ENCODE measurements at places on chromosomes 6 and 20.

- no peak for DNase-seq
Observed at GRCh38 chr6:44028789-44029310, 98.4 kb downstream of the MRPL14 start.

DNA sequence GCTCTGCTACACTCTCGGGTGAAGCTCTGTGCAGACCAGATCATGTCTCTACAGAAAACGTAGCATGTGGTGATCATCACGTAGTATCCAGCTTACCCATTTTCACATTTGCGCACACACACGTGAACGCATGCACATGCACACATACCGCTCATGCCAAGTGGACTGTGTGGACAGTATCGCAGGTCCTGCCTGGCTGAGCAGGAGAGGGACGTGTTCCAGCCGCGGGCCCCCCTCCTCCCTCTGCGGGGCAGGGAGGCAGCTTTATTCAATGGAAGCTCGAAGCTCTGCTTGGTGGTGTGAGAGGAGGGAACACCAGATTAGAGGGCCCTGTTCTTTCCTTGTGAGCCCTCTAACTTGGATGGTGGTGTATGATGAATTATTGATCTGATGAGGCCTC is 51.1 kb downstream of the CDH26 start:
- DNase-seq, result no peak

DNA sequence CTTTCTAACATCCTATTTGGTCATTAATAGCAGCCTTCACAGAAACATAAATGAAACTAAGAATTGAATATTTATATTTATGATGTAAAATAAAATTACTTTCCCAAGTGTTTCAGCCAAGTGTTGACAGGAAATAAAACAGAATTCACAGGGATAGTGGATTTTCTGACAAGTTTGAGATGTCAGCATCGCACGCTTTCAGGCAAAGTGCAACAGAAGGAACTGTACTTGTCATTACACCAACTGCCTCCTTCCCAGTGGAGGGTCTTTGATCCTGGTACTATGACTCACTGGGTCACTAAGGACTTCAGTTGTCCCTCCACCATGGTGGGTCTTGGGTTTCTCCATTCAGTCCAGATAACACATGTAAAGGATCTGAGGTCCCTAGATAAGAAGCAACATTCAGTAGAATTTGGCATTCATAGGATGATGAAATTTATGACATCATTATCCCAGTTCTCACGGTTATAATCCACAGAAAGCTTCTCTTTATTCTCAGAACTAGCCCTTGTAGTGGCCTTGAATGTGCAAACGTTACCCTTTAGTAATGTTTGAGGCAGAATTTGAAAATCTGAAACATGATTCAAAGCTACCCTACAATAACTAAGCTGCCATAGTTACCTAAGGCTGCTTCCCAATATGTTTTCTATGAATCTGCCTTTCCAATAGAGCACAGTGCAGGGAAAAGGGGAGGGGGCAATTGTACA is 3.8 kb upstream of the TNFAIP3 start:
- no peak for DNase-seq

DNA sequence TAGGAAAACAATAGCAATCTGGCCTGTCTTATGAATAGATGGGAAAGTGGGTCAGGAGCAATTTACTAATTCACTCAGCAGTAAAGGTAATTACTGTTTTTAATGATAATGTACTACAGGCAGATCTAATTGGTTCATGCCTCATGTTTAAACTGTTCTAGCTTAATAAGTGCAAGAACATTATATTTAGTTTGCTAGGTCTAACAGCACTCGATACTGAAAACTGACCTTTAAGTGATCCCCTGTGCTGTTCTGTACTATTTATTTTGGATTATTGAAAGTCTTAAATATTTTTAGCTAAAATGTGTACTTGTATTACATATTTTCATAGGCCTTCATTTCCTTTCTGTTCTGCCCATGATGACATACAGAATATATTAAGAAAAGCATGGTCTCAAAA is 998.0 kb upstream of the GJE1 start:
- DNase-seq, result no peak

DNA sequence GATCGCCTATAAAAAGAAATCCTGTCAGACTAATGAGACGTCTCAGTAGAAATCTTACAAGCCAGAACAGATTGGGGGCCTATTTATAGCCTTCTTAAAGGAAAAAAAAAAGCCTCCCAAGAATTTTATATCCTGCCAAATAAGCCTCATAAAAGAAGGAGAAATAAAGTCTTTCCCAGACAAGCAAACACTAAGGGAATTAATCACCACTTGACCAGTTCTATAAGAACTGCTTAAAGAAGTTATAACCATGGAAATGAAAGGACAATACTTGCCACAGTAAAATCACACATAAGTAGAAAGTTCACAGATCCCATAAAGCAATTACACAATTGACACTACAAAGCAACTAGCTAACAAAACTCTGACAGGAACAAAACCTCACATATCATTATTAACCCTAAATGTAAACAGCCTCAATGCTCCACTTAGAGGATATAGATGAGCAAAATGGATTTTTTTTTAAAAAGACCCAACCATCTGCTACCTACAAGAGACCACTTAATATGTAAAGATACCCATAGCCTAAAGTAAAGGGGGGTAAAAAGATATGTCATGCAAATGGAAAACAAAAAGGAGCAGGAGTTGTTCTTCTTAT is 13.4 kb downstream of the SLC22A16 start:
- no peak for DNase-seq

- no peak for DNase-seq
Observed at GRCh38 chr20:11337361-11338130, 580.1 kb upstream of the BTBD3 start.

DNA sequence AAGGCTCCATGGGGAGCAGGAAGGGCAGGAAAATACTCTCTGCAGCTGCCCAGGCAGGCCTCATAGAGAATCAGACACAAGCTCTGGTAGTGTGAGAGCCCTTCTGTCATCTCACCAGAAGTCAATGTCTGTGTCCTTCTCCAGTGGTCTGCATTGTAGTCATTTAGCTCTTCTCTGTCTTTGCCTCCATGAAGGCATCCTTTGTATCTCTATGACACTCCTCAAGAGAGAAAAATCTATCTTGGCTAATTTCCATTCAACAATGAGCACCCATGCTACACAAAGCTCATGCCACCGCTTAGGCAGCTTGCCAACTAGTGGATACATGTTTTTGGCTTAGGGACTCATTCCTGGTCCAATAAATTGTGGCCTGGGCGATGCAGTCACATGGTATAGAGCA is 92.1 kb downstream of the RNF217 start:
- DNase-seq, result no peak

GRCh38 chr20:19855416-19855815 is 97.4 kb downstream of the RIN2 start:
- no peak for DNase-seq

GRCh38 chr6:81561071-81561564 is 191.4 kb downstream of the TENT5A start:
- no peak for DNase-seq

GRCh38 chr6:45655745-45656476 is 278.2 kb upstream of the SUPT3H start:
- no peak for DNase-seq

Data from stimulated activated CD8-positive, alpha-beta memory T cell treated with anti-CD3 and anti-CD28 coated beads, Interleukin-15, amount 100 ng/mL, for 24 hours (primary cell).